ENCODE measurements at places on chromosomes 1 and 21. TPM values are rescaled to one million over a fixed set of nuclear protein-coding genes. Genes with fewer than 3 reads are reported as not detected.

The IGSF21 gene
- total RNA-seq: not detected

The GPR52 gene
- 0.33 TPM for total RNA-seq

The GJA4 gene
- total RNA-seq: not detected

The AMY1A gene
- not detected for total RNA-seq

The NTMT2 gene
- not detected for total RNA-seq

The SPRR2E gene
- total RNA-seq: not detected

The FCRL1 gene
- total RNA-seq: not detected

The GNPAT gene
- total RNA-seq: 60.3 TPM

The NMNAT1 gene
- total RNA-seq: 9.9 TPM

The IFI44L gene
- 38.3 TPM for total RNA-seq

The KMO gene
- 0.26 TPM for total RNA-seq

- DNase-seq: no peak
These were observed 40.9 kb downstream of the PLXNA2 start for GRCh38 chr1:208203127-208203847.

- no peak for DNase-seq
These were observed 446.0 kb upstream of the LRRC7 start for GRCh38 chr1:69121723-69122122.

GRCh38 chr1:41811051-41811795 lies 107.5 kb downstream of the HIVEP3 start:
- DNase-seq: peak; percentile 79

DNA sequence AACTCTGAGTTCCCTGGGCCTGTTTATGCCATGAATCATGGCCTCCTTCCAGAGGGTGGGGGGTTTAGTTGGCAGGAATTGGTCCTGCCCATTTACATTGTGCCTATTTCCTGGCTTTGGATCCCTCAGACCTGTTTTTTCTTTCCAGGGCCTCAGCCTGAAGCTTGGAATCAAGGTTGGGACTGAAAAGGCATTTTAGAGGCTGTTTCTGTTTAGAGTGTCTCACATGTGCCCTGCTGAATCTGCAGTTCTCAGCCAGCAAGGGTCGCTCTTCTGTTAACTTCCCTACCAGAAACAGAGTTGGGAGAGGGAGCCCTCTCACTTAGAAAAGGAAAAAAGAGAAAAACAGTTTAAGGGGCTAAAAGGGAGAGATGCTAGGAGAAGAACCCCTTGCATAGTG lies 191.1 kb downstream of the PTPRC start:
- DNase-seq: no peak

GRCh38 chr1:224189561-224189960 lies 6.5 kb downstream of the DEGS1 start:
- no peak for DNase-seq

GRCh38 chr1:226870401-226871279 lies at the start of gene PSEN2:
Gene PSEN2 (plus strand): TSS chr1:226870616. CDS start chr1:226881908, 11,292 bp downstream.
- peak; percentile 77 for DNase-seq

DNA sequence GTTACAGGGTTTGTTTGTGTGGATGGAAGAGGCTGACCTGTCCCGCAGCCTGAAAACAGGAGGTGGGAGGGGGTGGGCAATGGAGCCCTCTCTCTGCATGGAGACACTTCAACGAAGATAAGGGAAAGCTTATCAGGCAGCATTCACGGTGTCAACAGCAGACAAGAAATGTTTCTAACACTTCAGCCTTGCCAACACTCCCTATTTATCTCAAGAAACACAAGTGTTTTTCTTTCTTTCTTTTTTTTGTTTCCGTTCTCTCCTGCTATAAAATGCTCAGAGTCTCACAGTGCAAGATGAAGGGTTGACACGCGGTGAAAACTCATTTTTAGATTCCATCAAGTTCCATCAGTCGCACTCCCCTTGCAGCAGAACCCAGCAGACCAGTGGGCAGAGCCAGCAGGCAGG lies 594.4 kb downstream of the MATN1 start:
- DNase-seq: no peak

- DNase-seq: no peak
These were observed 10.6 kb downstream of the EFCAB7 start for GRCh38 chr1:63533931-63534330.

Measured in activated CD4-positive, alpha-beta memory T cell treated with anti-CD3 and anti-CD28 coated beads for 36 hours (primary cell).